Central memory CD4-positive, alpha-beta T cell (primary cell): ENCODE measurements at places on chromosomes 13 and 19.

GRCh38 chr19:58355908-58356765 lies 2.8 kb upstream of the A1BG start:
- DNase-seq: peak; percentile 41

GRCh38 chr13:25649001-25649633 lies 277.3 kb downstream of the ATP8A2 start:
- DNase-seq: no peak

DNA sequence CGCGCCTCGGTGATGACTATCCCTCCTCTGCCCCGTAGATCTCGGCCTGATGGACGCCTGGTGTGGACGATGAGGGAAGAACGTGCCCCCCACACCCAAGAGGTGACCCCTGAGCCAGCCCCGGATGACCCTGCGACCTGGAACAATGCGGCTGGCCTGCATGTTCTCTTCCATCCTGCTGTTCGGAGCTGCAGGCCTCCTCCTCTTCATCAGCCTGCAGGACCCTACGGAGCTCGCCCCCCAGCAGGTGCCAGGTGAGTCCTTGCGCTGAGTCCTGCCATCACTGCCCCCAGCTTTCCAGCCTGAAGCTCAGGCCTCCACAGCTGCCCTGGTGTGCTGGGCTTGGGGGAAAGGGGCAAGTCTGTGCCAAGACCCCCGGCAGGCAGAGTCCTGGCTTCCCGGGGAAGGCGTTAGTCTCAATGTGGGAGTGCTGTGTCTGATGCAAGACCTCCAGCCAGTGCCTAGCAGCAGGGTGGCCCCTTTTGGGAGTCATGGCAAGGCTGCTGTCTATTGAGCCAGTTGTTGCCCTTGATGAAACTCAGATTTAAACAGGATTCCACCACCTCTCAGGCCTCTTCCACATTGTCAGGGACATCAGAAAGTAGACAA lies 67.5 kb downstream of the CHST8 start:
- no peak for DNase-seq

DNA sequence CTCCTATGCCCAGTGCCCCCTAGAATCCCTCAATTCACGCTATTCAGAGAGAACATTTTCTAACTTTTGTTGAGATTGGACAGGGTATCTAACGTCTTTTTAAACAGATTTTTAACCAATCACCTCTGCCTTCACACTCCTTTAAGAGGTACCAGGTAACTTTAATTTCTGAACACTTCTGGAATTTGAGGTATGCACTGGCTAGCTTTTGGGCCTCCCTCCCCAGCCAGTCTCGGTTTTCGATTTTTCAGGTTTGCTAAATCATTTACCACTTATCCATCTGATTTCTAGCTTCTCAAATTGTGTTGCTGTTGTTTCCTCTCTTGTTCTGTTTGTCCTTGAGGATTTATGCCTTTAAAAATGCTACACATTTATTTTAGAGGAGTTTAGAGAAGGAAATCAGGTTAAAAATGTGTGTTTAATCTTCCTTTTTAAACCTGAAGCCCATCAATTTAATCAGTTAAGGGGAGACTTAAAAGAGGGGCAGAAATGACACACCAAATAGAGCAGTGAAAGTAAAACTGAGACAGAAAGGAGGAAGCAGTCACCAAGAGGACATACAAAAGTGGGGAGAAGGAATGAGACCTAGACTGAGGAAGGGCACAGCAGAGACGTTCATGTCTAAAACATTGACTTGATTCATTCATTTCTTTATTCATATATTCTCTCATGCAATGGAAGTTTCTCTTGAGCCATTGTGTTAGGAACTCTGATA lies 139.6 kb upstream of the HTR2A start:
- DNase-seq: no peak

DNA sequence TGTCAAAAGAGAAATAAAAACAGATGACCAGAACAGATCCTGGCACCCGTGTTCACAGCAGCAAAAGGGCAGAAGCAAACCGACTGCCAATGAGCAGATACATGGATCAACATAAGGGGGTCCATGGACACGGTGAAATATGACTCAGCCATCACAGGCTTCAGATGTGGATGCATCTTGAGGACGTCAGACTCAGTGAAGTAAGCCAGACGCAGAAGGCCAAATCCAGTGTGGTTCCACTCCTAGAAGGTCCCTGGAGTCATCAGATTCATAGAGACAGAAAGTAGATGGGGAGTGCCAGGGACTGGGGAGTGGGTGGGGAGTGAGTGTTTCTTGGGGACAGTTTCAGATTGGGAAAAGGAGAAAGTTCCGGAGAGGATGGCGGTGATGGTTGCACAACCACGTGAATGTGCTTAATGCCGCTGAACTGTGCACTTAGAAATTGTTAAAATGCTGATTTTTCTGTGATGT lies 28.8 kb upstream of the SEMA6B start:
- DNase-seq: no peak

GRCh38 chr13:85260896-85261295 lies 538.3 kb downstream of the SLITRK6 start:
- no peak for DNase-seq

DNA sequence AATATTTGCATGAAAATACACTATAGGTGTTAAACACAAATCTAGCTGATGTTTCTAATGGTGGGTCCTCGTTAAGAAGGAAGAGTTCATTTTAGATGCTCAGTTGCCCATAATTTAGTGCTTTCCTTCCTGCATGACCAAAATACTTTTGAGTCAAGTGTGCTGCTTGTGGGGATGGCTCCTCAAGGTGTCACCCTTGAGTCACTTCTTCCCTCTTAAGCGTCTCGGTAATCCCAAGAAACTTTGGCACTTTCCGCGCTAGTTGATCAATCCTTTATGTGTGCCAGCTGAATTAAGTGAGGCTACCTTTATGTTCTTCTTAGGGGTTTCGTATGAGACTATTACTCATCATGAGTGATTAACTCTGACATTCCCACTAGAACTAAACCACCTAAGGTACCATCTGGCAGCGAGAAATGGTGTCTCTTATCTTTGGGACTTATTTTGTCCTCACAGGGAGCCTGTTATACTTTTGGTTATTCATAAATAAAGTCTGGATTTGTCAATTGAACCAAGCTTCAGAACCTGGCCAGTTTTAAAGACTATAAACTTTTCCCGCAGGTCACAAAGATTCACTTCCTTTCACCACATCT lies 106.8 kb downstream of the NHLRC3 start:
- DNase-seq: no peak

- no peak for DNase-seq
These were observed 26.0 kb downstream of the WTIP start for GRCh38 chr19:34507414-34508067.

DNA sequence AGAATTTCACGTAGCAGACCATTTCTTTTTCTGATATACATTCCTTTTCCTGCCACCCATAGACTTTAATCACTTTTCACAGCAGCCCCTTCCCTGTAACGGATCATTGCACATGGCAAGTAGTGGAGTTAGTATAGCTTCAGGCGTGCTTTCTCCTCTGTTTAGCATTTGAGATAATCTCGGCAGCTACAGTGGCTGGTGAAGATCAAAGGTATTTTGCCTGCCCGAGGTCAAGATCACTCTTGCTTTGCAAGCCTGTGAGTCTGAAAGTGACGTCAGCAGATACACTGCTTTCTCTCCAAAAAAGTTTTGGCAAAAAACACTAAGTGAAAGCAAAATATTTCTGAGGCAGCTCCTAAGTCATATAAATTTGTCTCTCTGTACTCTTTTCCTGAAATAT lies 260.0 kb downstream of the NDFIP2 start:
- DNase-seq: no peak

DNA sequence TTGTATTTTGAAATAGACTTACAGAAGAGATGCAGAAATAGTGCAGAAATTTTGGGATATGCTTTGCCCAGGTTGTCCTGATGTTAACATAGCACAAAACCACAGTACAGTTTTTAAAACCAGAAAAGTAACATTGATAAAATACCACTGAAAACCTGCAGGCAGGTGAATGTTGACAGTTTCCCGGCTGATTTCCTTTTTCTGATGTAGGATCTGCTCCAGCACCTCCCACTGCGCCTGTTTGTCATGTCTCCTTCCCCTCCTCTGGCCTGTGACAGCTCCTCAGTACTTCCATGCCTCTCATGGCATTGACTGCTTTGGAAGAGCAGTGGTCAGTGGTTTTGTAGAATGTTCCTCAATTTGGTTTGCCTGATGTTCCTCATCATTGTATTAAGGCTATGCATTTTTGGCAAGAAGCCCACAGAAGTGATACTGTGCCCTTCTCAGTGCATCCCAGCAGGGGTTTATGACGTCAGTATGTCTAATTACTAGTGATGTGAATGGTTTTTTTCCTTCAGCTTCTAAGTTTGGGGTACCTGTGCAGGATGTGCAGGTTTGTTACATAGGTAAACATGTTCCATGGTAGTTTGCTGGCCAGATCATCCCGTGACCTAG lies 31.0 kb downstream of the TDRD12 start:
- DNase-seq: no peak

DNA sequence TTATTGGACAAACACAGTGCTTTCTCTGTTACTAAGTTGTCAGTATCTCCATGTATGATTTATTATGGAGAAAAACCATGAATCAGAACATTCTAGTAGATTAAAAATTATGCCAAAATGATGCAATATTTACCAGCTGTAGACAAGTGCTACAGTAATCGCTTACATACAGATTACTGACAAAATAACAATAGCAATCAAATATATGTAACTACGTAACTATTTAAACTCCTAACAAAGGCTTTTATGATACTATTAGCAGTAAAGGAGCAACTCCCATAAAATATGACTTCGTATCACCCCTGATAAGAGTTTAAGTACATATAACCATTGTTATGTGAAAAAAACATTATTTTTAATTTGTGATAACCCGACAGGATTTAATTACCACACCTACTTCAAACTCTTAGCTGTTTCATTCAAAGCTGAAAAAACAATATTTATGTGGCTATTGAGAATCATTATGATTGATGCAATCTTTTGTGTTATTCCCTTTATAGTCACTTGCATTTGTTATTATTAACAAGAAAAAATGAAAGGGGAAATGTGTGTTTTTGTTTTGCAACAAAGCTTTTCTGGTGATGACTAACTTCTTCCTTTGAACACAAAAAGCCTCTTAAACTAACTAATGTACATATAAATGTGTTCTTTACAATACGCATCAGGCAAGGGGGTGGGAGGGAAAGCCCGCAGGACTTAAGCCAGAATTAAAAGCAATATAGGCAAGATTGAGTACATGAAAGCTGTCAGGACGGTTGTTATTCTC lies 147.4 kb downstream of the ABCC4 start:
- DNase-seq: no peak

- DNase-seq: no peak
These were observed 60.8 kb downstream of the F2RL3 start for GRCh38 chr19:16949496-16950023.

- no peak for DNase-seq
These were observed 7.6 kb downstream of the GPR32 start for GRCh38 chr19:50777830-50778303.

DNA sequence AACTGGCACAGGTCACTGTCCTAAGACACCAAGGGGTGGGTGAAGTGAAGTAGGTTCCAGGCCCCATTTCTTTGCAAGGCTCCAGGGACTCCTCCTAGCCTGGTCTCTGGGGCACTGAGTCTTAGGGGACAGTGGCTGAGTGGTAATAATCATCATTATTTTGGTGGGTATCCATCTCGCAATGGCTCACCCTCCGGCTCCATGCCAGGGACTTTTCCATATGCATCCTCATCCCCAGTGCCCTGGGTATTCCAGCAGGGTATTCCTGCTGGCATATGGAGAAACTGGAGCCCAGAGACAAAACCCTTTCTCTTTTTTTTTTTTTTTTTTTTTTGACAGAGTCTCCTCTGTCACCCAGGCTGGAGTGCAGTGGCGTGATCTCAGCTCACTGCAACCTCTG lies 2.5 kb downstream of the PDE4A start:
- no peak for DNase-seq

GRCh38 chr19:4633140-4633967 lies 6.0 kb upstream of the TNFAIP8L1 start:
- peak; percentile 24 for DNase-seq

DNA sequence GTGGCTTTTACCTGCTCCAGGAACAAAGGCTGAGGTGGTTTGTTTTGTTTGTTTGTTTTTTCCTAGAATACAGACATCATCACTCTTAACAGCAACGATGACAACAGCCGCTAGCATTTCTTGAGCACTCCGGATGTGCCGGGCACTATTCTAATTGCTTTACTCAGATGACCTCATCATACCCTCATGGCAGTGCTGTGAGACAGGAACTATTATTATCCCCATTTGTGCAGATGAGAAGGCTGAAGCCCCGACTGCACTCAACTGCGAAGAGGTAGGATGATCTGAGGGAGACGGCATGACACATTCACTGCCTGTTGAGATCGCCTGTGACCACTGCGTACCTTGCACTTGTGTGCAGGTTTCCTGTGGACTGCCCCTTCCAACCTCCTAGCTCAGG lies 66.5 kb downstream of the CCDC70 start:
- DNase-seq: no peak

GRCh38 chr19:16457195-16457953 lies 14.4 kb downstream of the EPS15L1 start:
- no peak for DNase-seq

GRCh38 chr19:46463516-46463915 lies 7.8 kb downstream of the PNMA8A start:
- DNase-seq: no peak

- DNase-seq: no peak
These were observed 1524.0 kb downstream of the SLITRK1 start for GRCh38 chr13:82358284-82358683.

- DNase-seq: no peak
These were observed 63.9 kb upstream of the SLITRK5 start for GRCh38 chr13:87607266-87607665.

GRCh38 chr19:18373892-18374629 lies 11.9 kb upstream of the GDF15 start:
- DNase-seq: no peak

- DNase-seq: no peak
These were observed 22.3 kb upstream of the TFDP1 start for GRCh38 chr13:113562085-113562749.

DNA sequence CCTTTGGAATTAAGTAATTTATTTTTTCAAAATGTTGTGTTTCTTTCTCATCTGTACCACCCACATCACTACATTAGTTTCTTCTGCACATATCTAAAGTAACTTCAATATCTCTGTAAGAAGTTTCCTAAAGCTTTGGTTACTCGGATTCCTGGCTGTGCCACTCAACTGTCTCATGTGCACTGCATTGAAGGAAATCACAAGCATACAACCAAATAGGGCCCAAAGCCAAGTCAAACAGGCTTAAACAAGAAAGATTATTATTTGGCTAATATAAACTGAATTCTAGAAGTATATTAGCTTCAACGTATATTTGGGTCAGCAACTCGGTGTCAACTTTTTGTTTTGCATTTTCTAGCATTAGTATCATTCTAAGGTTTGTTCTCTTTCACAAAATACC lies 1647.6 kb upstream of the SPRY2 start:
- no peak for DNase-seq

GRCh38 chr19:31066385-31066784 lies 282.9 kb downstream of the TSHZ3 start:
- no peak for DNase-seq

- no peak for DNase-seq
These were observed 74.1 kb upstream of the UQCRFS1 start for GRCh38 chr19:29287061-29287460.

GRCh38 chr13:41326661-41327060 lies 15.6 kb downstream of the NAA16 start:
- no peak for DNase-seq

- no peak for DNase-seq
These were observed 188.7 kb upstream of the SOX21 start for GRCh38 chr13:94901070-94901469.

GRCh38 chr13:51523082-51523518 lies 61.2 kb upstream of the WDFY2 start:
- DNase-seq: peak; percentile 14

GRCh38 chr19:47729799-47730520 lies 15.4 kb upstream of the NOP53 start:
- no peak for DNase-seq

GRCh38 chr13:95298169-95298965 lies 2.9 kb downstream of the ABCC4 start:
- no peak for DNase-seq
